ENCODE measurements at places on chromosomes 7 and 10. TPM values are rescaled to one million over a fixed set of nuclear protein-coding genes. Genes with fewer than 3 reads are reported as not detected.

Gene UNC5B
- 13.1 TPM for total RNA-seq

Gene STMP1
- 27.4 TPM for total RNA-seq

DNA sequence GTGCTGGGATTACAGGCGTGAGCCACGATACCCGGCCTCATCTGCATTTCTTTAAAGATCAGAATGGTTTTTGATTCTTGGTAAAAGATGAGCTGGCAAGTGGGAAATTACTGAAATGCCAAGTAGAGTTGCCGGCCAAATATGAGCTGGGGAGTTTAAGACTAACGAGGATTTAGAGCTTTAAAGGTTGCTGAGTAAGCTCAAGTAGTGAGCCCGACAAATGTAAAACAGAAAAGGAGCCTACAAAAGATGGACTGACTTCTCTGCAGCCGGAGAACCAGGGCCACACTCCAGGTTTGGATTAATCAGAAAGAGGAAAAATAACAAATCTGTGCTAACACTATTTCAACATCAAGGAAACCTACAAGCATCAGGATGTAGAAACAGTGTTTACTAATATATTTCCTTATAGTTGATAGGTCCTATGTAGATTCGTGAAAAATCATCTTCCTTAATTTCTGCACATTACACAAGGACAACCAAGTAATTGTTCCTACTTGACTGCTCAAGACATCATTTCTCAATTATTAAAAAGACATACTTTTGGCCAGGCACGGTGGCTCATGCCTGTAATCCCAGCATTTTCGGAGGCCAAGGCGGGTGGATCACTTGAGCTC is 49.6 kb downstream of the MPP7 start:
- DNase-seq, result no peak

GRCh38 chr10:97589479-97589878 is at the start of gene C10orf62:
Gene C10orf62 (plus strand): TSS chr10:97589721. CDS start chr10:97589898, 177 bp downstream.
- no peak for DNase-seq

- DNase-seq, result peak; percentile 47
These were observed 93.1 kb downstream of the PDGFA start for GRCh38 chr7:426510-426909.

- DNase-seq, result no peak
These were observed 40.3 kb upstream of the RSBN1L start for GRCh38 chr7:77655836-77656455.

Gene OLAH
- total RNA-seq, result 0.35 TPM

Gene ITPRIP
- 28.2 TPM for total RNA-seq

Gene HOXA5
- total RNA-seq, result not detected

DNA sequence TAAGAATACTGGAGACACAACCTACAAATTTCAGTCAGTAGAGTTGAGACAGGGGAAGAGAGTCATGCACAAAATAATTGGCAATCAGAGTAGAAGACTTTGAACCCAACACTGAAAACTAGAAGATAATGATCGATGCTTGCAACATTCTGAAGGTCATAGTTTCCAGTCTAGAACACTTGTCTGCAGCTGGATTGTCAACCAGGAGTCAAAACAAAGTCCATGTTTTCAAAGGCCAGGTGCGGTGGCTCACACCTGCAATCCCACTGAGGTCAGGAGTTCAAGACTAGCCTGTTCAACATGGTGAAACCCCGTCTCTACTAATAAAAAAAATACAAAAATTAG is 26.8 kb upstream of the SMURF1 start:
- DNase-seq, result no peak

DNA sequence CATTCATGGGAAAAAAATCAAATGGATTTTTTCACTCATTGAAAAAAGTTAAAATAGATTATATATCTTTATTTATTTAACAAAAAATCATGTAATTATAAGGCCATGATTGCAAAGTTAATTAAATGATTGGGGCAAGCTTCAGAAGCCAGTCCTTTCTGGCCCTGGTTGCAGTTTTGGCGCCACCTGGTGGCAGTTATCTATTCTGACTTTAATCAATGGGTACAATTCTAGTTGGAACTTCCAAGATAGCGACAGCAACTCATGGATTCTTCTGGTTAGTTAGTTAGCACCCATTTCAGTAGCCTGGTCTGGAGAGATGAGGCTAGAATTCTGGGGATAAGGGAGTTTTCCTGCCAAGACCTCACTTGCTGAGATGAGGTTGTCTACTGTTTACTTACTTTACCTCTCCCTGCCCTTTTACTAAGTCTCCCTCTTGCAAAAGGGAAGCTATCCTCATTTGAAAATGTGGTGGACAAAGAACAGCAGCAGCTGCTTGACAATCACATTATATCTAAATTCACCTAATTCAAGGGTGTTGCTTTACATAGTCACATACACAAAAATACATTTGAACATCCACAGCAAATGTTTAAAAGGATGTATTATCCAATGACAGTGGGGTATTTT is 42.3 kb downstream of the NOC3L start:
- DNase-seq, result no peak

GRCh38 chr7:153433223-153433622 is 619.0 kb upstream of the DPP6 start:
- no peak for DNase-seq

All from Right ventricle myocardium inferior (tissue), 1 donor.